ENCODE measurements at places on chromosomes 16 and 17.

GRCh38 chr16:66318505-66318904 is 48.0 kb upstream of the CDH5 start:
- no peak for DNase-seq

GRCh38 chr17:53475002-53475401 is 347.7 kb upstream of the KIF2B start:
- DNase-seq: no peak

DNA sequence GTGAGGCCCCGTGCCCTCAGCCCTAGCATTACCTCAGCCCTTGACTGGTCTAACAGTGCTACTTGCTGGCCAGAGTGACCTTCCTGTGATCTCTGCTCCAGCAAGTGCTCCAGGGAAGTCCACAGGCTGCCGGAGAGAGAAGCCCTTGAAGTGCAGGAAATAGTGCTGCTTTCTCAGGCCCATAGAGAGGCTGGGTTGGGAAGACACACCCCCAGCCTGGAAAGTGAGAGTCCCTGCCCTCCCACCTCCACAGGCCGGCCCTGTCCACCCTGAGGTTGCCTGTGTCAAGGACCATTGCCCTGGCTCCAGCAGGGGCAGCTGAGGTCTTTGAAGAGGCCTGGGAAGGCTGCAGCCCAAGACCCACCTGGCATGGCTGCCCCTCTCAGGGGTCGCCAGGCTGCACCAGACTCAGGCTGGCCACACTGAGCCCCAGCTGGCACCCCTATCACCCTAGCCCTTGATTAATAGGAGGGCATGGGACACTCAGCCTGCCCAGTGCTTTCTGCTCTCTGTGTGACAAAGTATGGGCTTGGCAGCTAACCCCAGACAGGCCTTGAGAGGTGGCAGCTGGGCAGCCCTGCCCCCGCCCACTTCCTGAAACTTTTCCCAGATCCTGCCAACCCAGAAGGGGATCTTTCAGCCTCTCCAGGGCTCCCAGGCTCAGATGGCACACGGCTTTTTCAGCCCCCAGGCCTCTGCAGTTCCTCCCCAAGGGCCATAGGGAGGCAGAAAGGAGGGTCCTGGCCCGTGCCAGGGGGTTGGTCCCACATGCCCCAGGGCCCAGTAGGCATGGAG is 21.7 kb downstream of the ATP6V0D1 start:
- DNase-seq: no peak

- DNase-seq: no peak
These were observed 2.9 kb upstream of the DEF8 start for GRCh38 chr16:89945654-89946053.

DNA sequence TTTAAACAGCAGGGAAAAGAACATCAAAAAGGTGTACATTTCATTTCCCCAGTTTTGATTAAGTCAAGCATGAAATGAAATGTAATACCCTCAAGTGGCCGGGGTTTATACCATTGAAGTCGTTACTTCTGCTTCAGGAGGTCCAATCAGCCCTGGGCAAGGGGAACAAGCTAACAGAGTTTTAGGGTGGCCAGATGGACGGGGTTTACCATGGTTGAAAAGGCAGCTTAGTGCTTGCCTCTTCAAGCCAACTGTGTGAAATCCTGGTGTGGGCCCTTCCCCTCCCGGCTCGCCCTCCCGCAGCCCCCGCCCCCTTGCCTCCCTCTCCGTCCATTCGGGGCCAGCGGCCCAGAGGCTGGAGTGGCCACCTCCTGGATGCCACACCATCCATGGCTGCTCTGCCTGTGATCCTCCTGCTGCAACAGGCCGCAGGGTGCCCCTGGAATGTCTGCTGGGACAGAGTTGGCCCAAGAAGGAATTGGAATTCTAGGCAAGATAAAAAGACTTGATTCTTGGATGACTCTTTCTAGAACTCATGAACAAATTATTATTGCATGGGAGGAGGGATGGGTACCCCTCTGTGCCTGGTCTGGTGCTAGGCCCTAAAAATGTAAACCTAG is 296.2 kb upstream of the IRX3 start:
- DNase-seq: no peak

DNA sequence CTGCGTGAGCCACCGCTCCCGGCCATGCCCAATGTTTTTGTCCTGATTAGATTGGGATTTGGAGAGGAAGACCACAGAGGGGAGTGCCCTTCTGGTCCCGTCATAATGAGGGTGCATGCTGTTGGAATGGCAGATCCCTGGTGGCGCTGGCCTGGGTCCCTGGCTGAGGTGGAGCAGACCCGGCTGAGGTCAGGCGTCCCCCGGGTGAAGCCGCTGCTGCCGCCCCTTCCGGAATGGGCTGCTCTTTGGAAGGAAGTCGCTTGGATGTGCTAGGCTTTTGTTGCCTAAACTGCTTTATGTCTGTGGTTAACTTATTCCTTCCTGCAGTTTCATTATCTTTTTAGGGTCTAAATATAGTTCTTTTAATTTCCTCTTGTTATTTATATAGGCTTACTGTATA is 120.3 kb upstream of the CHMP6 start:
- DNase-seq: no peak

DNA sequence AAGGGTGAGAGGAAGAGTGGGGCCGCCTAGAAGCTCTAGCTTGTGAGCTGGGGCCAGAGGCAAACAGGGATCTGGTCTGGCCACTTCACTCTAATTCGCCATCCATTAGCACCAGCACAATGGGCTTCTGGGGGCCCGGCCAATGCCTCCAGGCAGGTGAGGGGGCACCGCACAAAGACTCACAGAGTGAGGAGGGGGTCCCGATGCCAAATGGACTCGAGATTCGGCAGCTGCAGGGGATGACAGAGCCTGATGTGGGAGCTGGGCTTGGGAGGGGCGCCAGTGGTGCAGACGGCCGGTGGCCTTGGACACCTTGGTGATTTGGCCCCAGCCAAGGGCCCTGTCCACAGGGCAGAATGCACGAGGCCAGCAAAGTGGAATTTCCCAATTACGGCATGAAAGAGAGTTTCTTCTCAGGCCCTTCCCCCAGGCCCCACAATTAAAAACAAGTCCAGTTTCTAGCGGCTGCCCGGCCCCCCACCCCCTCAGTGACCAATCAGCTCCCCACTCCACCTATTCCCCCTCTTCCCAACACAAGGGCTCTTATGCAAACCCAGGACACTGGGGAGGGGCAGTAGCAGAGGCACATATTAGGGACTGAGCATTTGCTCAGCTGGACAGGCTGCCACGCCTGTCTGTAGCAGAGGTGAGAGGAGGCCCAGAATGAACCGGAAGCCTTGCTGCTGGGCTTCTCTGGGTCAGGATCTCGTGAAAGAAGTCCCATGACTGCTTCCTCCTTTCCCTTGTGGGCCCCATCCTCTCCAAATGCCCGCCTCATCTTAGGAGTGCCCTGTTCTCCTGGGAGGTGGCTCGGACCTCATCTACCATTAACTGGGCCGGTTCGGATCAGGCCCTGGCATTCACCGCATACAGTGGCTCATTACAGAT is 39.4 kb upstream of the MTSS2 start:
- DNase-seq: no peak

GRCh38 chr17:62014526-62014925 is 50.6 kb downstream of the MED13 start:
- DNase-seq: no peak

DNA sequence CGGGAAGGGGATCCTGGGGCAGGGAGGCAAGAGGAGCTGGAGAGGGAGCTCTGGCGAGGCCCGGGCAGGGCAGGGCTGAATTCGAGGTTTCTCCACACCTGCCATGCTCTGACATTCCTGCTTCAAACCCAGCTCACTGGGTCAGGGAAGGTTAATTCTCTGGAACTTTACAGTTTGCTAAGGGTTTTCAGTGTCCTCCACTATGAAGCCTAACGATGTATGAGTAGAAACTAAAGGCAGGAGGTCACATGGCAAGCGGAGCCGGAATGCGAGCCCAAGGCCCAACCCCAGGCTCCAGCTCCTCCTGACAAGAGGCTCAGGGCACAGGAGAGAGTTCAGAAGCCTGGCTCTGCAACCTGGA is 29.2 kb downstream of the DCAKD start:
- no peak for DNase-seq

DNA sequence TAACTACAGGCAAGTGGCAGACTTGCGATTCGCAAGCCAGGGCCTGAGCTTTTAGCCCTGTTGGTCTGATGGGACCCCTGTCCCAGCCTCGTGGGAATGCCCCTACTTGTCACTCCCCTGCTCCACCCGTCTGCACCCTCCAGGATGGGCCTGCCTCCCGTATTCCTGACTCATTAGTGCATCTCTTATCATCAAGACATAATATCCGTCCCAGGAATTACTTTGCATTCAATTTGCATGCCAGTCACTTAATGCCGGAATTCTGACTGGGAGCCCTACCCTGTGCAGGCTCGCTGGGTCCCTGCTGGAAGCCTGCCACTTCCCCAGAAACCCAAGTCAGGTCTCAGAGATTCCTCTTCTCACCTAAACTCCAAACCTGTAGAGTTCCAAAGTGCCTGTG is 3.3 kb downstream of the PRSS53 start:
- no peak for DNase-seq

GRCh38 chr17:28860363-28860808 is 5.6 kb downstream of the ERAL1 start:
- no peak for DNase-seq

GRCh38 chr17:1493291-1493980 is 950 bp upstream of the MYO1C start:
- no peak for DNase-seq

GRCh38 chr17:69506489-69506888 is 92.0 kb downstream of the MAP2K6 start:
- no peak for DNase-seq

- no peak for DNase-seq
These were observed 18.2 kb downstream of the CLUAP1 start for GRCh38 chr16:3518986-3519348.

- no peak for DNase-seq
These were observed 10.6 kb upstream of the TMIGD1 start for GRCh38 chr17:30344283-30345088.

- no peak for DNase-seq
These were observed 19.8 kb upstream of the SSTR5 start for GRCh38 chr16:1052721-1053120.

DNA sequence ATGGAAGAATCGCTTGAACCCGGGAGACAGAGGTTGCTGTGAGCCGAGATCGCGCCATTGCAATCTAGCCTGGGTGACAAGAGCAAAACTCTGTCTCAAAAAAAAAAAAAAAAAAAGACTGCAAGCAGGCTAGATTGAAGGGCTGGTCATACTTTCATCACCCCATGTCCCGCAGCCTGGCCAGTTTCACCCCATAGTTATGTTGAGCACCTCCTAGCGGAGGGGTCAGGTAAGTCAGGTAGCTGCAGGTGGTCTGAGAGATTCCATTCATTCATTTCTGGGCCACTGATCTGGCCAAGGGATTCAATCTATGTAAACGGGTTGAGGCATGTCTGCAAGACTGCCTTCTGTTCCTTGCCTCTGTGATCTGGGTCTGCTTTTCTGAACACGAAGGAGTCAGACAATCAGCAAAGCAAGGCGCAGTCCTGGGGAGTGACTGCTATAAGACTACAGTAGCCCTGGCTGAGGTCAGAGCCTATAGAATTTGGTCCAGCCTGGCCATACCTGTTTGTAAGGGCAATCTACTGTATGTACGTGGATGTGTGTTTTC is 23.6 kb upstream of the BPTF start:
- no peak for DNase-seq

- no peak for DNase-seq
These were observed 53.0 kb downstream of the PECAM1 start for GRCh38 chr17:64337676-64338075.

- DNase-seq: no peak
These were observed 200.6 kb upstream of the CIBAR2 start for GRCh38 chr16:85312642-85313525.

- DNase-seq: no peak
These were observed 76.0 kb downstream of the VMP1 start for GRCh38 chr17:59783221-59784047.

DNA sequence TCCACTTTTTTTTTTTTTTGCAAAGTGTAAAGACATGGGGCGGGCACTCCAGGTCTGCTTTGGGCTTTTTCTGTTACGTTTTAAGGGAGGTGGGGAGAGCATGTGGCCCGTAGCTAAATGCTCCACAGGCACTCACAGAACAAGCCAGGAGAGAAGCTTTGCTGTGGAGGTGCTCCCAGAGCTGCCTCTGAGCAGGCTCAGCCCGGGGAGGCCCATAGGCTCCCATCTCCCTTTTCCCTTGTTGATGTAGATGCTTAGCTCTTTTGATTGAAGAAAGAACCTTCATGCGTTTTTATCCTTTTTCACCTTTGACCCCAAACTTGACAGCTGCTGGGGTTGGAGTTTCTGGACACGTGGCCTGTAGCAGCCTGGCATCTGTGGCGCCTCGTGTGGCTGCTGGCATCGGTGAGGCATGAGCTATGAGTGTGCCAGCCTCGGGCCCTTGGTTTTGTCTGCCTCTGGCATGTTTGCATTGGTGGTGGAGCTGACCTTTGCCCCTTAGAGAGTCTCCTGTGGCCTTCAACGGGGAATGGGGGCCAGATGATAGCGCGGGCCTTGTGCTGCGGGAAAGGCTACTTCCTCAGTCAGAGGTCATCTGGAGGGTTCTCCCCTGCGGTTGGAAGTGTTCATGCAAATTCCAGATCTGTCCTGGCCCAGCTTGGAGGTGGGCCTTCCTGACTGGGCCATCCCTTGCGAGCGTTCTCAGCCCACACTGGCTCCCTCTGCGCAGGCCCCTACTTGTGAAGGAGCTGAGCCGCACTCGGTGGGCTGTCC is 20.0 kb upstream of the IL17C start:
- no peak for DNase-seq

DNA sequence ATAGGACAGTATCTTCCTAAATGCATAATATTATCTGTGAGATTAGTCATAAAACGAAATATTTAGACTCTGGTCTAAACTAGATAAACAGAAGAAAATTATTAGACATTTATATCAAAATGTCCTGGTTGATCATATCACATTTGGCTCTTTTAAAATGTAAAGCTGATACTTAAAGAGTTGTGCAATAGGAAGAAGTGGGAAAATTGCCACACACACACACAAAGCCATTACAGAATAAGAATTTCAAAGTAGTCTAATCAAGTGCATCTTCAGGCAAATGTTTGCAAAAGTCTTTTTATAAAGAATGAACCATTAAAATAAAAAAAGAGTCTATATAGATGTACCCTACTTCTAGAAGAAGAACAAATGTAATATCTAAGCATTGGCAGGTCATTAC is 301.7 kb downstream of the KIF2B start:
- DNase-seq: no peak

GRCh38 chr17:72646176-72646575 is 446.3 kb downstream of the SLC39A11 start:
- DNase-seq: no peak

- DNase-seq: no peak
These were observed 32.8 kb upstream of the PAFAH1B1 start for GRCh38 chr17:2560658-2561057.

DNA sequence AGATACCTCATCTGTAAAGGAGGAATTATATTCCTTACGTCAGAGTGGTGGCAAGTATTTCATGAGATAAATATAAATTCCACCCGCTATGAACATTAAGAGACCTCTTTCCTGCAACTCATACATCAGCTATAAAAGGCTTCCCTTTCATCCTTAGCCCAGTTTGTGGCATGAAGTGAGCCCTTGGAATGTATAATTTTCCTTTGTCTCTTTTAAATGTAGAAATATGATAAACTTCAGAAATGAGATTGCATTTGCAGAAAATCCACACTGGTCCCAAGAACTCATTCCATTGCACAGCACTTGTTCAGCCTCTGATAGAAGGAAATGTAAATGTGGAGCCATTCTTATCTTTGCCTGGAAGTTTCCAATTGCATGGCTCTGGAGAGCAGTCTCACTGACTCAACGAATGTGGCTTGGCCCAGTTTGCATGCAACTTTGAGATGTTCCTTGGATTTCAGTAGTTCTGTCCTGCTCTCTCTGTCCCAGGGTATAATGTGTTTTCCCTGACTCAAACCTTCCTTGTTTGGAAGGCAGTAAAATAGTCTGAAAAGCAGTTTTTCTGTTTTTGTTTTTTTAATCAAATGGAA is 746.4 kb downstream of the CDH11 start:
- DNase-seq: no peak

Data from activated CD4-positive, alpha-beta T cell treated with anti-CD3 and anti-CD28 coated beads for 24 hours (primary cell).